Activated CD4-positive, alpha-beta T cell treated with anti-CD3 and anti-CD28 coated beads, Interleukin-2, amount 10 ng/mL, durations not matched to agents 7 days and 5 days (primary cell): ENCODE measurements at places on chromosomes 4 and X. TPM values are rescaled to one million over a fixed set of nuclear protein-coding genes. Genes with fewer than 3 reads are reported as not detected.
A peak's percentile ranks its signal among the peaks of the same experiment; 100 is the strongest.

DNA sequence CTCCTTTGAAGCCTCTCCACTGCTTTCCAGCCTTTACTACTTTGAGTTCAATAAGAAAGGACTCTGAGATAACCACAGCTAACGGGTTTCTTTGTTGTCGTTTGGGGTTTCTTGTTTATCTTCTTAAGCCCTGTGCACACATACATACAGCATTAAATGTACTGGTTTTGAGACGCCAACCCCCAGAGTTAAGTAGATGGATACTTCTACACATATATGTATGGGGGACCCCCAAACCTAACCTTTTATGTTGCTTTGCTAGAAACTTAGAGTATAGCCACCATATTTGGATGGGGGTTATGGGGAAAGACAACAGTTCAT lies 697 bp downstream of the CEP135 start:
- H3K4me3 ChIP-seq: peak overlapping the region; percentile 77
- H3K36me3 ChIP-seq: peaks cover 27% of the 10 kb centered on the region
- H3K4me1 ChIP-seq: peaks cover 43% of the 10 kb centered on the region
- no peaks in the 10 kb centered on the region for H3K27me3 ChIP-seq
- no peak for DNase-seq

- peaks cover 2% of the 10 kb centered on the region for H3K4me1 ChIP-seq
- H3K36me3 ChIP-seq: no peaks in the 10 kb centered on the region
- DNase-seq: no peak
- H3K27me3 ChIP-seq: no peaks in the 10 kb centered on the region
- H3K27ac ChIP-seq: no peak overlapping the region
Observed at GRCh38 chrX:150465326-150465725, 102.2 kb downstream of the MAMLD1 start.

Gene MID1
- total RNA-seq: 0.22 TPM

GRCh38 chrX:1486177-1486576 lies 33.5 kb upstream of the ASMTL start:
- H3K4me3 ChIP-seq: no peak overlapping the region
- peaks cover 76% of the 10 kb centered on the region for H3K36me3 ChIP-seq
- H3K27me3 ChIP-seq: no peaks in the 10 kb centered on the region
- no peak for DNase-seq
- peak overlapping the region; percentile 46 for H3K27ac ChIP-seq

Gene WDR17
- total RNA-seq: 0.87 TPM

Gene SOWAHD
- total RNA-seq: 3.3 TPM

DNA sequence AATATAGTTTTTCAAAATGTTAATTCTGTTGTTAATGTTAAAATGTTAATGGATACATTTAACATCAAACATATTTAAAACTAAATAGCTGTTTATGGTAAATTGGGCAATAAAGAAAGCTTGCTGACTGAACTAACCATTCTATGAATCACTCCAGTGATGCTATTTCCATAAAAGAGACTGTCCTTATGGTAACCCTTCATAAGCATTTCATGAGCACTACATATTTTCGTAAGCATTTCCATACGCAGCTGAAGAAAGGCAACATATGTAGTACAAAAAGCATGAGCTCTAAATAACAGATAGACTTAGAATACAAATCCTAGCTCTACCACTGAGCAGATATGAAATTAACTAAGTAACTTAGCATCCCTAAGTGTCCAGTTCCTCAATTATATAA lies 188.9 kb downstream of the COL25A1 start:
- no peak overlapping the region for H3K27ac ChIP-seq
- H3K27me3 ChIP-seq: peaks cover 24% of the 10 kb centered on the region
- H3K4me1 ChIP-seq: no peaks in the 10 kb centered on the region
- DNase-seq: no peak

- DNase-seq: peak; percentile 61
- H3K27ac ChIP-seq: peak overlapping the region; percentile 93
- H3K27me3 ChIP-seq: no peaks in the 10 kb centered on the region
- peak overlapping the region; percentile 75 for H3K4me3 ChIP-seq
Observed at GRCh38 chrX:71103110-71103983, 3.2 kb downstream of the CXorf65 start.

- H3K4me1 ChIP-seq: peaks cover 13% of the 10 kb centered on the region
- no peak overlapping the region for H3K4me3 ChIP-seq
- DNase-seq: no peak
- H3K36me3 ChIP-seq: no peaks in the 10 kb centered on the region
Observed at GRCh38 chrX:71510161-71510560, 22.7 kb upstream of the OGT start.

DNA sequence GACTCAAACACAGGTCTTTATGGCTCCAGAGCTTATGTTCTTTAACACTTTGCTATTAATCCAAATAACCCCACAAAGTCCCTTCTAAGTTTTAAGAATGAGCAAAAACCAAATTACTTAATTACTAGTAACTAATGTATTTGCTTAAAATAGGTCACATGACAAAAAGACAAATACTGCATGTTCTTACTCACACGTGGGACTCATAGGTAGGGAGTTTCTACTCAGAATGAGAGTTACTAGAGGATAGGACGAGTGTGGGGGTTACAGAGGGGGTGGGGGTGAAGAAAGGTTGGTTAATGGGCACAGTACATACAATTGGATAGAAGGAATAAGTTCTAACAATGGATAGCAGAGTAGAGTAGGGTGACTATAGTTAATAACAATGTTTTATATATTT lies 5.8 kb downstream of the RPS6KA3 start:
- H3K4me3 ChIP-seq: no peak overlapping the region
- H3K4me1 ChIP-seq: peaks cover 40% of the 10 kb centered on the region
- H3K27ac ChIP-seq: no peak overlapping the region
- DNase-seq: no peak

- no peak overlapping the region for H3K4me3 ChIP-seq
- H3K36me3 ChIP-seq: no peaks in the 10 kb centered on the region
- DNase-seq: no peak
- H3K27ac ChIP-seq: no peak overlapping the region
Observed at GRCh38 chr4:176422001-176422400, 102.2 kb downstream of the SPCS3 start.

Gene ZXDA
- 4.2 TPM for total RNA-seq

- DNase-seq: no peak
- peak overlapping the region; percentile 94 for H3K4me3 ChIP-seq
- H3K27me3 ChIP-seq: no peaks in the 10 kb centered on the region
- peak overlapping the region; percentile 98 for H3K27ac ChIP-seq
Observed at GRCh38 chr4:40190465-40190864, 6.4 kb upstream of the RHOH start.

Gene NAA11
- total RNA-seq: not detected

DNA sequence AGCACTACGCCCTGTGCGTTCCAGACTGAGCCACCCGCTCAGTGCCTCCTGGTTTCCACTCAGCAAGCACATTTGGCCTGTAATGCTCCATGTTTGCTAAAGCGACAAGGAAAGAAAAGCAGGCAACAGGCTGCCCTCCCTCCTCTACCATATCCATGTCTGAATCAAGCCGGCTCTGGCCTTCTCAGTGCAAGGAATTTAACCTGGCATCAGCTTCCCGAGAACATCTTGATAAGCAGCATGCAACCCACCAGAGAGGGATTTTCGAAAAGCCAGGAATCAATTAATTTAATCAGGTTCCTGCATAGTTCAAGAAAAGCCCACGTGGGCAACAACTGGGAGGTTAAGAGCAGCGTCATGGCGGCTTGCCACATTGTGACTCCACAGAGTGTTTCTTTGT lies 228.2 kb downstream of the HS6ST2 start:
- H3K4me3 ChIP-seq: no peak overlapping the region
- no peaks in the 10 kb centered on the region for H3K36me3 ChIP-seq
- no peaks in the 10 kb centered on the region for H3K4me1 ChIP-seq
- no peak overlapping the region for H3K27ac ChIP-seq

GRCh38 chr4:110003401-110004187 lies 90.9 kb downstream of the EGF start:
- DNase-seq: no peak
- H3K4me3 ChIP-seq: no peak overlapping the region
- peaks cover 6% of the 10 kb centered on the region for H3K27me3 ChIP-seq

DNA sequence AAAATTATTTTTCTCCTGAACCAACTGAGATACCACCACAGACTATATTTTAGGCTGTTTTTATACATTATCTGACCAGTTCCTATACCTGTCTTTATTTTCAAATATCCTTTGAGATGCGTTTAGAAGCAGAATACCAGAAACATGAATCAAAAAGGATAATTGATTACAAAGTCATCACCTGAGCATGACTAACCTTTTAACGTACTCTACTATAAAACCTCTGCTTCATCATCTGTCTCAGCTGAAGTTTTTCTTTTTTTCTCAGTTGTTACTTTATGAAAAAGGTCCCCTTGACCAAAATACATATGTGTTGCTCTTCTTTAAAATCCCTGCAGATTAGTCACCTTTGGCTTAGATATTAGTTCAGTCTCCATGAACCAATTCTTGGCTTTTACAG lies 109.8 kb downstream of the AMMECR1 start:
- H3K27me3 ChIP-seq: no peaks in the 10 kb centered on the region
- no peak overlapping the region for H3K4me3 ChIP-seq
- no peak overlapping the region for H3K27ac ChIP-seq
- DNase-seq: no peak
- H3K4me1 ChIP-seq: no peaks in the 10 kb centered on the region

- H3K4me1 ChIP-seq: peaks cover 7% of the 10 kb centered on the region
- no peak overlapping the region for H3K27ac ChIP-seq
- no peak overlapping the region for H3K4me3 ChIP-seq
- DNase-seq: no peak
- no peaks in the 10 kb centered on the region for H3K36me3 ChIP-seq
Observed at GRCh38 chrX:134025986-134026545, 40.7 kb upstream of the GPC3 start.

Gene PABPC5
- not detected for total RNA-seq

GRCh38 chr4:17650406-17650805 lies 36.0 kb downstream of the MED28 start:
- no peak overlapping the region for H3K4me3 ChIP-seq
- no peaks in the 10 kb centered on the region for H3K36me3 ChIP-seq
- H3K27me3 ChIP-seq: peaks cover 2% of the 10 kb centered on the region

DNA sequence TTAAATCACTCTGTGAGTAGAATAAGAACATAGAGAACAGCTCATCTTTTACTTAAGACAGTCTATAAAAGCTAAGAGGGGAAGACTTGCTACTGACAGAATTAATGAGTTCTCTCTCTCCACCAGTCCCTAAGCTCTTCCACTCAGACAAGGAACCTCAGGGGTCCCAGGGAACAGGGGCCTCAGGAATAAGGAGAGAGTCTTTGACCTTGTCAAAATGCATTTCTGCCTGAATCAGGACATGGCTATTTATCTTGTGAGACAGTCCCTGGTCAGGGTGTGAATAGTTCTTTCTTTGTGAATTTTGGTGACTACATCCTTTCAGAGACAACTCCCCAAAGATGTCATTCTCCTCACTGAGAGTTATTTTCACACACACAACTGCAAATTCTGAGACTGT lies 218.7 kb upstream of the HS3ST1 start:
- H3K27ac ChIP-seq: no peak overlapping the region
- DNase-seq: no peak
- H3K4me1 ChIP-seq: no peaks in the 10 kb centered on the region

Gene CT47A1
- total RNA-seq: not detected

DNA sequence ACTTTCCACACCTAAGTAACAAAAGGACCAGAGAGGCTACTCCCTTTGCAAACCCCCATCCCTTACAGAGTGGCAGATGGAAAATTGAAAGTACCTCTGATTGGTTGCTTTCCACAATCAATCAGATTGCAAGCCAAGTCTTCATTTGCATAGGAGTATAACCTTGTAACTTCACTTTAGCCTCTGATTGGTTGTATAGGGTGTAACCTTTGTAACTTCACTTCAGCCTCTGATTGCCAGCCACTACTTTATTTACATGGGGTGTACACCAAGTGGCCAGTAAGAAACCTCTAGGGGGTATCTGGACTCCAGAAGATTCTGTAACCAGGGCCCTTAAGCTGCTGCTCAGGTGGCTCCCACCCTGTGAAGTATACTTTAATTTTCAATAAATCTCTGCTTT lies 48.6 kb downstream of the GPC4 start:
- H3K27me3 ChIP-seq: peaks cover 2% of the 10 kb centered on the region
- no peak overlapping the region for H3K4me3 ChIP-seq
- H3K27ac ChIP-seq: no peak overlapping the region
- no peaks in the 10 kb centered on the region for H3K36me3 ChIP-seq
- no peak for DNase-seq
- no peaks in the 10 kb centered on the region for H3K4me1 ChIP-seq

Gene TMEM144
- total RNA-seq: not detected

- no peaks in the 10 kb centered on the region for H3K36me3 ChIP-seq
- DNase-seq: no peak
Observed at GRCh38 chr4:147772056-147772455, 40.2 kb downstream of the ARHGAP10 start.

Gene YY2
- total RNA-seq: 2.0 TPM

Gene TMEM165
- total RNA-seq: 61.8 TPM

GRCh38 chrX:38868941-38869401 lies 67.7 kb downstream of the MID1IP1 start:
- no peak for DNase-seq
- H3K27me3 ChIP-seq: no peaks in the 10 kb centered on the region
- no peak overlapping the region for H3K27ac ChIP-seq
- no peak overlapping the region for H3K4me3 ChIP-seq
- no peaks in the 10 kb centered on the region for H3K4me1 ChIP-seq

GRCh38 chr4:86939729-86940575 lies 5.1 kb downstream of the AFF1 start:
- peaks cover 18% of the 10 kb centered on the region for H3K36me3 ChIP-seq
- H3K27ac ChIP-seq: peak overlapping the region; percentile 90
- peak overlapping the region; percentile 63 for H3K4me3 ChIP-seq
- H3K27me3 ChIP-seq: no peaks in the 10 kb centered on the region
- H3K4me1 ChIP-seq: peaks cover 48% of the 10 kb centered on the region

Gene PDLIM3
- total RNA-seq: not detected

Gene TBX22
- total RNA-seq: not detected

- no peak overlapping the region for H3K4me3 ChIP-seq
- DNase-seq: no peak
- no peaks in the 10 kb centered on the region for H3K4me1 ChIP-seq
- no peaks in the 10 kb centered on the region for H3K36me3 ChIP-seq
Observed at GRCh38 chr4:126957987-126958386, 674.8 kb upstream of the INTU start.

Gene ASB12
- not detected for total RNA-seq

Gene TGIF2LX
- total RNA-seq: not detected

Gene PCSK1N
- 0.40 TPM for total RNA-seq
